ELF-1 (cell line): ENCODE measurements at places on chromosomes 16 and 17.
A peak's percentile ranks its signal among the peaks of the same experiment; 100 is the strongest.

DNA sequence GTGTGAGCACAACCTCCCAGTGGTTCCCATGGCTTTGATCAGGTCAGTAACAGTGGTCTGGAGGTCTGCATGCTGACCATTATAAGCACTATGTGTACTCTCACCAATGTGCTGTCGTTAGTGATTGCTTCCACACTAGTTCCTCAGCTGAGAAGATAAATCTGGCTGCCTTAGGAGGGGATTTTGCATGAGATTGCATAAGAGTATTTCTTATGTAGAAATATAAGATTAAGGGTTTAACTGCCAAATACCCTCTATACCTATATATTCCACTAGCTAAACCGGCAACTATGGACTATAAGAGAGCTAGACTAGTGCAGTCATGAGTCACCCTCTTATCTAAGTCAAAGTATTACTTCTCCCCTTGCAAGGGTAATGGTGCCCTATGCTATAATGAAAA is 580.2 kb downstream of the CDH11 start:
- DNase-seq, result no peak

DNA sequence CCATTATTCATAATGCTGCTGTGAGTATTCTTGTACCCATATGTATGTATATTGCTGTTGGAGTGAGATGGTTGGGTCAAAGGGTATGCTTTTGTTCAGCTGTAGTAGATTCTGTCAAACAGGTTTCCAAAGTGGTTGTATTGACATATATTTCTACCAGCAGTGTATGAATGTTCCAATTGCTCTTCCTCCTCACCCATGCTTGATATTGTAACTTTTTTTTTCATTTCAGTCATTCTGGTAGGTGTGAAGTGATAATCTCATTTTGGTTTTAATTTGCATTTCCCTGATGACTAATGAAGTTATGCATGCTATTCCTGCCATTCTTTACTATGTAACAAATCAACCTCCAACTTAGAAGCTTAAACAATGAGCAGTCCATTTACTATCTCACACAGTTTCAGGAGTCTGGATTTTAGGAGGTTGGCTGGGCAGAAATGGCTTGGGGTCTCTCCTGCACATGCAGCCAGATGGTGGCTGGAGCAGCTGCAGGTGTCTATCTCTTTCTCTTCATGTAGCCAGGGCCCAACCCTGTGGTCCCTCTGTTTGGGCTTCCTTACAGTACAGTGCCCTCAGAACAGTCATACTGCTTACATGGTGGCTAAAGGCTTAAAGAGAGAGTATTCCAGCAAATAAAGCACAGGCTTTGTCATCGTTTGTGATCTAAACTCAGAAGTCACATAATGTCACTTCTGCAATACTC is 21.2 kb downstream of the ERAL1 start:
- no peak for DNase-seq

- no peak for DNase-seq
Measured at GRCh38 chr16:19458722-19459379, 41.2 kb downstream of the TMC5 start.

- peak; percentile 86 for DNase-seq
Measured at GRCh38 chr17:21689604-21690003, 2.7 kb upstream of the KCNJ18 start.

DNA sequence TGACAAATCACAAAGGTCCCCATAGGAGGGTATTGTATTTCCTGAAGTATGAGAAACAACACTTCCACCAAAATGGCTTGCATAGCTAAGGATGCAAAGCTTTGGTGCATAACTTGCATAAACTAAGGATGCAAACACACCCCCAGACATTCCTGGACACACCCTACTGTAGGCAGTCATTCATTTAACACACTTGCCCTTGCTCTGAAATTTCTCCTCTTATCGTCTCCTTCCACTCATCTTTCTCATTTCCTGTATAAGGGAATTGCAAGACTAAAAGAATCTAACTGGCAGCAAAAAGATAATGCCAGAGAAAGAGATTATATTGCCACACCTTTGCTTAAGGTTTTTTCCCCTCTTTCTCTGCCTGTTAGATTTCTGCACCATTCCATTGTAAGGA is 28.3 kb downstream of the CHD9 start:
- DNase-seq, result no peak

DNA sequence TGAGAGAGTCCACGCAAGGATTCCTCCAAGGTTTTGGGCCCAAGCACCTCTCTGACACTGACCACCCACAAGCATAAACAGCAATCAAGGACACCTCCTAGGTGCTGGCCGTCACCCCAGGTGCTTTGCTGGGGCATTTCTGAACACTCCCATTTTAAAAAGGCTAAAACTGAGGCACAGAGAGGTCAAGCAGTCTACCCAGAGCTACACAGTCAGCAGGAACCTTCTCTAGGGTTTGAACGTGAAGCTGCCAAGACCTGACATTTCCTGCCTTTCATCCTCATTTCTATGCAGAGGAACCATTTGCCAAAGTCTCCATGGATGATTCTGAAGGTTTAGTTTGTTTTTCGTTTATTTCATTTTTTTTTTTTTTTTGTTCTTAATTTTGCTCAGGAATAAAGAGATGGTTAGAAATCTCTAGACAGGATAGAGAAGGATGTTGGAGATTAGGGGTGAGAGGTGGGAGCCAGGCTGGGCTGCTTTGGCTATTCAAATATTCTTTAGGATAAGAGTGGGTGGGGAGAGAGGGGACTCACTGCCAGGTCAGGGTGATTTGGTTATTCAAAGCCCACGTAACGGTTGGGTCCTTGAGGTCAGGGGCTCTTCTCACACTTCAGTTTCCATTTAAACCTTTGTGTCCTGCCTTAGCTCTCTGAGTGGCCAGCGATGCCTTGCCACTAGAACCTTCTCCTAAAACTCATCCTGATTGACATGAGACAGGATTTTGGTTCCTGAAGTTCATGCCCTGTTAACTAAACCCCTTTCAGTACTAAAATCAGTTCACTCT is 6.2 kb downstream of the PLCG2 start:
- no peak for DNase-seq

DNA sequence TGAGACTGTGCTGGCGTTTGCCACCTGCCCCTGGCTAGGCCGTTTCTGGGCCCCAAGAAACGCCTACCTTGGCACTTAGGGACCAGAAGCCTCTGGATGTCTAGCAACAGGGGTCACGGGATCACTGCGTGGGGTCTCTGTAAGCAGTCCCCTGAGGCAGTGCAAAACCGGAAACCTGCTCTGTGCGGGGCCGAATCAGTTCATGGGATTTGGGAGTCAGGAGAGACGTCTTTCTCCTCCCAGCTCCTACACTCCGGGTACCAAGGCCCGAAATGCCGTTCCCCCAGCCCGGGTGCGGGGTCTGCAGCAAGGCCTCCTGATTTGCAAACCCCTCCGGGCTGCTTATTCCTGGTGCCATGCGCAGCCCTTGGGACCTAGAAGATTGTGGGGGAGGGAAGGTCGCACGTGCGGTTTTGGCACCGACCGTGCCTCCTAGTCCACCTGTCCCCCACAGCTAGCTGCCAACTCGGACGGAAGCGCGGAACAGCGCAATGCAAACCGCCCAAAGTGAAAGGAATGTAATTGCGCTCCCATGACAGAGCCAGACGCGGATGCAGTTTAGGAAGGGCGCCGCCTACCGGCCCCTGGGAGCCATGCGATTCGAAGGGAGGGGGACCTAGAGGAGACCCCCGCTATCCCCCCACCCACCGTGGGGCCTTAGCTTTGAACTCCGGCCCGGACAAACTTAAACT is 6.5 kb downstream of the IRX5 start:
- DNase-seq, result peak; percentile 81

- peak; percentile 89 for DNase-seq
Measured at GRCh38 chr17:40122999-40123810, 1.4 kb downstream of the MSL1 start.

- no peak for DNase-seq
Measured at GRCh38 chr17:82240506-82241182, 11.8 kb downstream of the SLC16A3 start.

- no peak for DNase-seq
Measured at GRCh38 chr16:85440744-85441143, 172.4 kb upstream of the GSE1 start.

DNA sequence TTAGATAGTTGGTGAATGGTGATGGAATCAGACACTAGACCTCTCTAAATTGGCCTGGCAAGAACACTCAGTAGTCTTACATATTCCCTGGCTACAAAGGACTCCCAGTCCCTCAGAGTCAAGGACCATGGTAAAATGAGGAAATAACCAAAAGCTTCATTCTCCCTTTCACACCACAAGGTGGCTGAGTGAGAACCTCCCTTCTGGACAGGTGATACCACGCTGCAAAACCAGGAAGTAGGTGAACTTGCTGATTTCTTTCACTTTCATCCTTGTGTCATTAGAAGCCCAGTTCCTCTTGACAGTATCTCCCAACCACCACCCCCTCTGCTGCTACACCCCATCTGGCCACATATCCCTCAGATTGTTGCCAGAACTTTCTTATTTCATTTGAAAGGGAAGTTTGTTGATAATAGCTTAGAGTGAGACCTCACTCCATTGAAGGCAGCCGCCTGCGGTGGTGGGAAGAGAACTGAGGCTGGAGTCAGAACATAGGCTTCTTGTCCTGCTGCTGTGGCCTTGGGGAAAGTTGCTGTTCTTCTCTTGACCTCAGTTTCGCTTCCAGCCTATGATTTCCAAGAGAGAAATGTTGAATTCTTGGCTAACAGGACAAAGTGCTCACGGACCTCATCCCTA is 290.6 kb upstream of the CCL2 start:
- peak; percentile 30 for DNase-seq

- peak; percentile 31 for DNase-seq
Measured at GRCh38 chr17:36614933-36615332, 13.6 kb downstream of the MRM1 start.

- DNase-seq, result no peak
Measured at GRCh38 chr17:2466931-2467330, 44.8 kb downstream of the METTL16 start.

DNA sequence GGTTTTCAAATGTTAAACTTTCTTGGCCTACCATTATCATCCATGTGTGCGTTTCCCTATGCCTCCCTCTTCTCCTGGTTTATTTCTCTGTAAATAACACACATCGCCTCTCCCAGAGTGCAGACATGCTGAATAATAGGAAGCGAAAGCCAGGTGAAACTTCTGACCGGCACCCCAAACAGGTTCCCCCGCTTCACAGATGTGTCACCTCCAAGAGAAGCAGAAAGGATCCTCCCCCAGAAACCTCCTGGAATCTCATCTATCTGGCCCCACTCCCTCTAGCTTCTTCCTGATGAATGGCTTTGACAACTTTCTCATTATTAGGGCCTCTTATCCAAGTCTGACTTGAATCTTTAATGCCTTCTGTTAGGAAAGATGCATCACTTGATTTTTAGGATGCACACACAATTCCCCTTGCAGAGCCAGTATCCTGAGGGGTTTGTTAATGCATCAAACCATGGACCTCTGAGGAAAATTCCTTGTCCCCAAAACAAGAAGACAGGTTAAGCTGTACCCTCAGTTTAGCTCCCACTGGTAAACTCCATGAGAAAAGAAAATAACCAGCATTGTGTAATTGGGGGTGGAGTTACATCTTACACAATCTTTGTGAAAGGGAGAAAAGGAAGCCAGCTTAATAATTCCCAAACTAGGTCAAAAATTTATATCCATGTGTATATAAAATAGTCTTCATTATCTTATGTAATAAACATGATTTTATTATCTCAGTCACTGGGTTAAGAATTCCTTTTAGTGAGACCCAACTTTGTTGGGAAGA is 20.1 kb upstream of the HYDIN start:
- DNase-seq, result no peak

DNA sequence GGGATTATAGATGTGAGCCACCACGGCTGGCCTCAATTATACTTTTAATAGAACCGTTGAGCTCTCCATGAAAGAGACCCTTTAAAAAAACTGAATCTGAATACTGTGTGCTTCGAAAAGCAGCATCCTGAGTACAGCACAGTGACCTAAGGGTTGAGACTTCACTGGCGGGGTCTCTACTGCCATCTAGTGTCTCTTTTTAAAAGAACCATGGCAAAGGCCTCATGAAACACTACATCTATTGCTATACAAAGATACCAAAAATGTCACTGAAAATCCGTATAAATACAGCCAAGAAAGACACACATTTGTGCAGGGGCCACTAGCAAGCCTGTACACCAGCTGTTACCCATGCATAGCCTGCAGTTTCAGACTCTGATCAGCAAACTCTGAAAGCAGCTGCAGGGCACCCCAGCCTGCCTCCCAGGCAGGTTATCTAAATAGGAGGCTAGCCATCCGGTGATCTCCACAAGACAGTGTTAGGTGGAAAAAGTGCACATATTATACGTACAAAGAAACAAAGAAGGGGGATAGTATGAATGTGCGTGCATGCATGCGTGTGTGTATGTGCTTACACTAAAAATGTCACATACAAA is 35.3 kb downstream of the NPLOC4 start:
- peak; percentile 56 for DNase-seq

DNA sequence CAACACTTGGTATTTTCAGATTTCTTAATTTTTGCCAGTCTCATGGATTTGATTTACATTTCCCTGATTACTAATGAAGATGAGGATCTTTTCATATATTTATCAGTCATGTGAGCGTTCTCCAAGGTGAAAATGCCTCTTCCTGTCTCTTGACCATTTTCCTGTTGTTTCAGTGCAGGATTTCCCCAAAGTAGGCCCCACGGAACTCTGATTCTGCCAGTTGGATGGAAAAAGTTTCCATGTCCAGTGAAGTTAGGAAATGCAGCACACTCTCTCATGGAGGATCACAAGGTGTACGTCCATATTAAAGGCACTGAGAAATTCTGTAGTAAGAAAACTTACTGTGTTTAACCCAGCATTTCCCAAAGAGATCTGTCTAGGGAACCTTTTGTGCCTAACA is 16.5 kb upstream of the LIMD2 start:
- DNase-seq, result no peak

DNA sequence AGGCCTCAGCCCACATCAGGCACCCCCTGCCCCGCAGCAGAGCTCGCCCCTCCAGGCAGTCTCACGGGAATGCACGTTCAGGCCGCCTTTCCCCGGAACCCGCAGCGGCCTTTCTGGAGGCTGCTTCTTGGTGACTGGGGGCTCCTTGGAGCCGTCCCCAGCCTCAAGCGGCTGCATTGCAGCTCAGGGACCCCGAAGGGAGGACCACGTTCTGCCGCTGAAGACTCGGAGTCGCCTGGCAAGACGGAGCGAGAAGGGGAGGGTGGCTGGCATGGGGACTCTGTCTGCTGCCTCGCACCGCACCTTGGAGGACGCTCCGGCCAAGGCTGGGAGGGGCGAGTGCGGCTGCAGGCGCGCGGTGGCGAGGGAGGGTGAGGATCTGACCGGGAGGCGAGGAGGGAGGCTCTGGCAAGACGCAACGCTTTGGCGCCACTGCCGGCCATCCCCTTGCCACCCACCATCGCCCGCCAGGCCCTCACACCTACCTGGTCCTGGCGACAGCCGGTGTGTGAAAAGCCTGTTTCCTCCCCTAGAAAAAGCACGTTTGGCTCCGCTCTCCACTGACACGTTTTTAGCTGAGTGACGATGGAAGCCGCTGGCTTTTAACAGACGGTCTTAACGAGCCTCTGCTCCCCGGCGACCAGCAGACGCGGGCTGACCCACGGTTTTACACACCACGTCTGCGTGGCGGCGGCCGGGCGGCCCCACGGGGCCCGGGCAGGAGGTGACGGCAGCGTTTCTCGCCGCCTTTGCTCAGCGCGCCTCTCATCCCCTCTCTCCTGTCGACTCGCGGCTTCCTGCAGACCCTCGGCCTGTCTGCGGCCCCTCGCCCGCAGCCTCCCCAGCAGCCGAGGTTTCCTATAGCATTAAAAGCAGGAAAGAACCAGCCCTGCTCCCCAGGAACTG is 16.7 kb upstream of the GNG13 start:
- DNase-seq, result peak; percentile 47
